ENCODE measurements at places on chromosomes 3 and 15.

GRCh38 chr3:105367406-105368213, 901 bp downstream of the ALCAM start:
- DNase-seq: peak; percentile 65

DNA sequence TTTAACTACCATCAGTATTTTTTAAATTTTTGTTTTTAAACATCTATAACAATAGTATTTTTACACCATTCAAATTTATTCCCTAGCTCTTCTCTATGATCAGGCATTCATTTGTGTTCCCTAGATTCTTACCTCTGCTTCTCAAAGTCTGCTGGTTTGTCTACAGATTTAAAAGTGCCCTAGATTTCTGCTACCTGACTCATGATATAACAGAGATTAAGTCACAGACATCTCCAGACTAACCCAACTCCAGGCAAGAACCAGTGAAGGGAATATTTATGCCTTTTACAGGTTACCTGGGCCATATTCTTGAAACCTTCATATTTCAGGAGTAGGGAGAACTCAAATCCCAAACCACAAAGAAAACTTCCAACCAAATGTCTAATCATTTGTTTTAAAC, 38.8 kb downstream of the ADAM10 start:
- no peak for DNase-seq

DNA sequence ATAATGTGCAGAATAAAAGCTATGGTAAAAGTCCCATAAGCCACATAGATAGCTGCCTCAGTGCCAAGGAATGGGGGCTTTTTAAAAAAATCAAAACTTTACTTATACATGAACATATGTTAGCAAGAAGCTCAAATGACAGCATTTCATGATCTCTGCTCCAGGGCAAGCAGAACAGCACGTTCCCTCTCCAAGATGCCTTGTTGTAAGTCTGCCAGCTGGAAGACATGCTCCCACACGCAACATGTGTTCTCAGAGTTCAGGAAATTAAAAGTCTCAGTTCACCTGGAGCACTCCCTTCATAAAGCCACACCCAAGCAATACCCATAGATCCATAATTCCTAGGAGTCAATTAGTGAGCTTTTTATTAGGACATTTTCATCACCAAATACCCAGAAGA, 52.2 kb downstream of the ABI3BP start:
- DNase-seq: no peak

DNA sequence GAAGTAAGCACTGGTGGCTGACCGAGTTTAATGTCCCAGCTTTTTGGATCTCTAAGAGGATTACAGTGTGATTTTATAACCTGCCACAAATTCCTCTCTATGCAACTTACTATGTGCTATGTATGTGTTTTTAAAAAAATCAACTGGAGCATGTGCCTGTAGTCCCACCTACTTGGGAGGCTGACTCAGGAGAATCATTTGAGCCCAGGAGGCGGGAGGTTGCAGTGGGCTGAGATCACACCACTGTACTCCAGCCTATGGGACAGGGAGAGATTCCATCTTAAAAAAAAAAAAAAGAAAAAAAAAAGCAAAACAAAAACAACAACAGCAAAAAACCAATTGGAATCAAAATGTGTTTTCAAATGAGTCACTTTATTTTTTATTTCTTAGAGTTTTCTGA, 29.6 kb downstream of the DUT start:
- DNase-seq: peak; percentile 45

- DNase-seq: no peak
Observed at GRCh38 chr3:185216607-185216958, 37.3 kb downstream of the EHHADH start.

GRCh38 chr3:115549071-115549470, 74.2 kb upstream of the GAP43 start:
- DNase-seq: peak; percentile 56

GRCh38 chr15:42608110-42608531, 32.7 kb downstream of the STARD9 start:
- DNase-seq: peak; percentile 28

DNA sequence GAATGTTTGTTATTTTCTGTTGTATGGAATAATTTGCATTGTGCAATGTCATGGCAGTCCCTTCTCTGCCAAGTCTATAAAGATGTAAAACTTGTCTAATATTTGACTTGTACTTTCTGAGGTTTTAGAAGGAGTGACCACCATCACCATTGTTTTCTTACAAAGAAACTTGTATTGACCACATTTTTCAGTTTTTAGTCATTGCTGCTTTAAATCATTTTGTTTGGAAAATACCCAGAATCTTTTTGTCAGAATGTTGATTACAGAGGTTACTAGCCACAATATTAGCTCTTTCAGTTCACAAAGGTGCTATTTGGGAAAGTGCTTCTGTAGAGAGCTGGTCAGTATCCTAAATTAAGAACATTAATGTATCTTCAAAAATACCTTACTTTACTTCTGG, 532.4 kb upstream of the GBE1 start:
- no peak for DNase-seq

DNA sequence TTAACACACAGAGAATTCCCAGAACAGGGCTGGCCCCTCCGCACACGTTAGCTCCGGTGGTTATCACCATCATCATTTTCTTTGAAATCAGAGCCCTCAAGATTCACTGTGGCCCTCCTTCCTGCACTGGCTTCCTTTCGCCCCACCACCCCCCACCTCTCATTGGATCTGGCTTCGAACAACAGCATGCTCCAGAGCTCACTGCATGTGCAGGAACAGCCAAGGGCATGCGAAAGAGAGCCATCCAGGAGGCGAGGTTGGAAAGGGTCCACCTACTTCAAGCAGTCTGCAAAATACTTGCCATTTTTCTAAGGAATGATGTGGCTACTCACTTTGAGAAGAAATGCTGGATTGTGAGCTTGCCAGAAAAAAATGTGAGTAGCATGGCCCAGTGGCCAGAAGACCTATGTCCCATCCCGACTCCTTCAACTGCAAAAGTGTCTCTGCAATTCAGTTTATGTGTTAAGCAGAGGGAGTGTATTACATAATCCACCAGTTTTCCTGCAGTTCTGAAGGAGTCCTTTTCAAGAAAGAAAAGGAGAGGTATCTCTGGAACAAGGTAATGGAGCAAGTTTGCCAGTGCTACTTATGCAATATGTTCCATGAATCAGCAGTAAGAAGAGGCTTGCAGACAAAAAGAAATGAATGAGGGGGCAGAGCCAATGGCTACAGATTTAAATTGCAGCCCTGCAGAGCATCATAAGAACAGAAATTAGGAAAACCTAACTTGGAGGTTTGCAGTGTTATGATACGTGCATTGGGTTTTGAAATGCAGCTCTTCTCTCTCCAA, 92.8 kb downstream of the OCA2 start:
- no peak for DNase-seq

DNA sequence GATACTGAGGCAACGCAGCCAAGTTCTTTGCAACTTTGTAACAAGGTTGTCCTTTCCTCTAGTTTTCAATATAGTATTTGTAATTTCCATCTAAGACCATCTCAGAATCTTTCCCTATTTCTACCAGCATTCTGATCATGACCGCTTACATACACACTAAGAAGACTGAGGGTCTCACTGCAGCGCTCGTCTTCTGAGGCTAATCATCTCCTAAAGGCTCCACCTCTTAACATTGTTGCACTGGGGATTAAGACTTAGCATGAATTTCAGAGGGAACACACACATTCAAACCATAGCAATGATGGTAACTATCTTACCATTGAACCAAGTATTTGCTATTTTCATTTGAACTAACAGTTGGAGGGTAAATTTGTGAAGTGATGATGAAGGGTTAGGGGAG, 463.3 kb upstream of the CCDC54 start:
- DNase-seq: no peak

- peak; percentile 96 for DNase-seq
Observed at GRCh38 chr3:171306631-171307030, 153.6 kb downstream of the TNIK start.

- DNase-seq: peak; percentile 37
Observed at GRCh38 chr3:117104381-117104780, 394.8 kb downstream of the TUSC7 start.

DNA sequence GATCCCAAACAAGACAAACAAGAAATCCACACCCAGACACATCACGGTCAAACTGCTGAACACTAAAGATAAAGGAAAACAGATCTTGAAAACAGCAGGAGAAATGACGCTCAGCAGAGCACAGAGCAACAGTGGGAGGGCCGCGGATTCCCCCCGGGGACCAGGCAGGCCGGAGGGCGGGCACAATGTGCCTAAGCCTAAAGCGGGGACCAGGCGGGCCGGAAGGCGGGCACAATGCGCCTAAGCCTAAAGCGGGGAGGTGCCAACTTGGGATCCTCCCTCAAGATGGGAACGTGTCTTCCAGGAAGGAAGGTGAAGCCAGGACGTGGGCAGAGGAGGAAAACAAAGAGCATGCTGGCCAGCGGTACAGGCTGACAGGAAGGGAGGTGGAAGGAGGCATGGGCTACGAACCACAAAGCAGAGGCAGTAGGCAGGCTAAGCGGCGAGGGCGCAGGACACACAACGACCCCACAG, 31.1 kb downstream of the CYFIP1 start:
- DNase-seq: peak; percentile 56

DNA sequence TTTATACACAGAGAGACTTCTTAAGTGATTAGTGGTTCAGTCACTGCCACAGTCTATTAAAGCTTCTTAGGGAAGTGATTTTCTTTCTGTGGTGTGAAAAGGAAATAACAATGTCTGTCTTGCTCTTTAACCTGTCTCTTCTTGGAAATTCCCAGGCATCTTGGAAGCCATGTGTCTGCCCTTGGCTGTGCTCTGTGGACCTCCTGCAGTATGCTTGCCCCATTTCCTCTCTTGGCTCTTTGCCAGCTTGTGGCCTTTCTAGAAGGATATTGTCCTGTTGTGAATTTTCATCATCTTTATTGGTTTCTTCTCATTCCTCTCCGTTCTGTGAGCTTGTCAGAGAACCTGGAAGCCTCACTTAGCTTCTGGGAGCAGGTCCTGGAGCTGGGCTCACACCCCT, 338.4 kb upstream of the C2CD4B start:
- peak; percentile 72 for DNase-seq

DNA sequence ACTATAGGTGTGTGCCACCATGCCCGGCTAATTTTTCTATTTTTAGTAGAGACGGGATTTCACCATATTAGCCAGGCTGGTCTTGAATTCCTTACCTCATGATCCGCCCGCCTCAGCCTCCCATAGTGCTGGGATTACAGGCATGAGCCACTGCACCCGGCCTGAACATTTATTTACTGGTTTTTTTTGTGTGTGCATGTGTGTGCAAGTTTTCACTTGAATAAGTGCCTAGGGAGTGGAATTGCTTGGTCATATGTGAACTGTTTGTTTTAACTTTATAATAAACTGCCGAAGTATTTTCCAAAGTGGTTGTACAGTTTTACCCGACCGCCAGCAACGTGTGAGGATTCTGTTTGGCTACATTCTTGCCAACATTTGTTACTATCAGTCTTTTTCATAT, 14.1 kb downstream of the BBS4 start:
- DNase-seq: no peak

DNA sequence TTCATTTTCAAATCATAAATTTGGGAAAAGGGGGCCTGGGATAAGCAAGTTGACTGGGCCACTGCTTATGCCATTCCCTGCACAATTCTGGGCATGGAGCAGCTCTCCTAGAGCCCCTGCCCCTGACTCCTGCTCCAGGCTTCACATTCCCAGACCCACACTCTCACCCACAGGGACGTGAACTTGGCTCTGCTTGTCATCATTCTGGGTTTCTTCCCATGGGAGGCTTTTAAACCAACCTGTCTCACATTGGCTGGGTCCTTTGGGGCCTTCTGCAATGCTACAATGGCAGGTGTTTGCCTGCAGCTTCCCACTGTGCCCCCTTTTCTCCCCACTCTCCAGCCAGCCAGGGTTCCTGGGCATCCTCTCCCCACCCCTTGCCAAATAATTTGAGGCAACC, 49.1 kb downstream of the CYP19A1 start:
- no peak for DNase-seq

GRCh38 chr3:111901637-111902036, 42.6 kb downstream of the PHLDB2 start:
- no peak for DNase-seq

DNA sequence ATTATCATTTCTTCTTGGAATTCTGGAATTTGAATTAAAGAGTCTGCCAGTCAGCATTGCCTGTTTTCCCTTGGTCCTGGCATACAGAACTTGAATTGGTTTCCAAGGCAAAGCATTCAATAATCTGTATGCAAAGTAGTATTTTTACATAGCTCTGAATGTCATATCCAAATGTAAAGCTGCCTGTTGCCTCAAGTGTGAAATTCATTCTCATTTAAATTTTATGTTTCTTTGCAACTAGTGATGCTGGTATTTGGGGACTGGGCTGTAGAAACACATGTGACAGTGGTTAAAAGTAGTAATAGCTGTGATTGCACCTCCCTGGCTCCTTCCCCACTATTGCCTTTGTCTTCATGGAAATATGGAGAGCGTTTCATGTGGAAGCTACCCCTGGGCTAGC, 743.9 kb upstream of the GOLIM4 start:
- no peak for DNase-seq

GRCh38 chr3:48564667-48565066, 1.1 kb upstream of the UCN2 start:
- no peak for DNase-seq

GRCh38 chr3:195543500-195544229, 540 bp upstream of the PPP1R2 start:
- no peak for DNase-seq

DNA sequence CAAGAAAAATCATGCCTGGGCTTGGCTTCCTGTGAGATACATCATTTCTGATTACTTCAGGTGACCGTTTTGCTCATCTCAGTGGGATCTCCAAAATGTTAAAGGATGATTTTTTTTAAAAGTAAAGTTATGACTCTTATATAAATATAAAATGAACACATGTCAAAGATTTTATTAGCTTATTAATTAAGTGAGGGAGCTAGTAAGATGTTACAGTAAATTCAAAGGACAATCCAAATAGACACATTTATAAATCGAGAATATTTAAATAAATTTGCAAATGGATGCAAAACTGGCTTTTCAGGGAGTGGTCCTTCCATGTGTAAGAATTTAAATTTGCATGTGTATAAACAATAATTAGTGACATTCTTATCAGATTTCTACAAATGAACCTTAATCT, 87.0 kb downstream of the IQCH start:
- no peak for DNase-seq

- no peak for DNase-seq
Observed at GRCh38 chr3:126848991-126849390, 133.9 kb upstream of the PLXNA1 start.

GRCh38 chr3:108255131-108255530, 32.9 kb upstream of the IFT57 start:
- no peak for DNase-seq

GRCh38 chr3:172138792-172139507, 99.6 kb downstream of the FNDC3B start:
- peak; percentile 31 for DNase-seq

DNA sequence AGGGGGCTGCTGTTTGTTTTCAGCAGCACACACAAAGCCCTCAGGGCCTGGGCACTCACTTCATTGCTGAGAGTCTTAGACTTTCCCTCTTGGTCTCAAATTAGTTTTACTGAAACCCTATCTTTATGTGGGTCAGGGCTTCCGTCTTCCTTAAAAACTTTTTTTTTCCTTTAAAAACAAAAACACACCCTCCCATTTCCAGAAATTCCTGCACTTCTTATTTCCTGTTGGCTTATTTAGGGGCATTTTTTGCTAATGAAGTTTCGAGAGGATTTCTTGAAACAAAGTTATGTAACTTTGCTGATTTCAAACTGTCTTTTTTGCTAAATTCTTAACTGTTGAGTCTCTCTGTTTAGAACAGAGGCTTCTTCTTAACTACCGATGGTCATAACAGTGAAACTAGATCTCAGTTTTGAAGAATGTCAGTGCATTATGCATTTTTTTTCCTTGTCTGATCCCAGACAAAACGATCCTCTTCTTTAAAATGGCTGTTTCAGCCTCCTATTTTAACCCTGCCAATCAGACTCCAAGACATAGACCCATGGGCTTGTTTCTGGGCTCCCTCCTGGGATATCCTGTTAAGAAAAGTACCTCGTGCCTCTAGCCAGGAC, 23.3 kb downstream of the ANAPC13 start:
- DNase-seq: peak; percentile 88

All from fibroblast of skin of abdomen (primary cell).